ENCODE measurements at places on chromosomes 6 and 20.

DNA sequence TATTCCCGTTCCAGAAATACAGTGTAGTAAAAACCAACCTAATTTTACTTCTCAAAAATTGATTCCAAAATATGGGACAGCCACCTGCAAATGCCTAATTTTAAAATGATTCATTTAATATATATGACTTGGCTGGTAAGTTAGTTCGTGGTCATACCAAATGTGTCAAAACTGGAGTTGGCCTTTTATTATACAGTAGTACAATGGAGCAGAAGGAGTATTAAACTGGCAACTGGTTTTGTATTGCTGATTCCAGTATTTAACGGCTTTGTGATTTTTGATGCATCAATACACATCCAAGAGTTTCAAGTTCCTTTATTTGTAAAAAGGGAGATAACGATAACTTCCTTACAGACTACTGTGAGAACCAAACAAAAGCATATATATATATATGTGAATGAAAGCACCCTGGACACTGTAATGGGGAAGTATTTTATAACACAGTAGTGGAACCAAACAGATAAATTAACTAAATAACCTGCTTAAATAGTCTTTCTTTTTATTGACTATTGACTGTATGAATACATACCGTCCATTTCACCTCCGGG is 24.8 kb downstream of the SAMHD1 start:
- no peak for DNase-seq

GRCh38 chr6:140285471-140285870 is 911.0 kb upstream of the CITED2 start:
- no peak for DNase-seq

DNA sequence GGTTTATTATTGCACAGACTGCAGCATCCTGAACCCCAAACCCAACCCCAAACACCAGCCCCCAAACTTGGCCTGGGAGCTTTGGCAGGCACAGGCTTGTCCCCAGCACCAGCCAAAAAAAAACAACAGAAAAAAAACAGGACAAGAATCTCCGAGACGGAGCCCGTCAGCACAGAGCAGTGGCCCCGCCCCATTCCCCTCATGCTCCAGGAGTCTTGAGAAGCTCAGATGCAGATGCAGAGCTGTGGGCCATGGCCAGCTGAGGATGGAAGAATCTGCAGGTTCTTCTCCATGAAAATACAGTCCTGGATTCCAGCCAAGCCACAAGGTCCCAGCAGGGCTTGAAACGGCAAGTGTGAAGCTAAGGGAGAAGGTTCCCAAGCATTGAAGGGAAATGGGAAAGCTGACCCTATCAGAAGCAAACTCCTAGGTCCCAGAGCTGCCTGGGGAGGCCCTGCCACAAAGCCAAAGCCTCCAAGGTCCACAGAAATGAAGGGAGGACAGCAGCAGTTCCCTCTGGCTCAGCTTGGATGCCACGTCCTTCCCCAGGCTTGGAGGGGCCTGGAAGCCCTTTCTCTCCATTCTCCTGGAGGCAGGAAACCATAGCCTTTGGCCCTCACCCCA is 75.2 kb downstream of the JPH2 start:
- no peak for DNase-seq

GRCh38 chr6:71531006-71531405 is 242.4 kb downstream of the OGFRL1 start:
- DNase-seq: no peak

- DNase-seq: no peak
Measured at GRCh38 chr6:51788121-51788520, 299.3 kb downstream of the PKHD1 start.

DNA sequence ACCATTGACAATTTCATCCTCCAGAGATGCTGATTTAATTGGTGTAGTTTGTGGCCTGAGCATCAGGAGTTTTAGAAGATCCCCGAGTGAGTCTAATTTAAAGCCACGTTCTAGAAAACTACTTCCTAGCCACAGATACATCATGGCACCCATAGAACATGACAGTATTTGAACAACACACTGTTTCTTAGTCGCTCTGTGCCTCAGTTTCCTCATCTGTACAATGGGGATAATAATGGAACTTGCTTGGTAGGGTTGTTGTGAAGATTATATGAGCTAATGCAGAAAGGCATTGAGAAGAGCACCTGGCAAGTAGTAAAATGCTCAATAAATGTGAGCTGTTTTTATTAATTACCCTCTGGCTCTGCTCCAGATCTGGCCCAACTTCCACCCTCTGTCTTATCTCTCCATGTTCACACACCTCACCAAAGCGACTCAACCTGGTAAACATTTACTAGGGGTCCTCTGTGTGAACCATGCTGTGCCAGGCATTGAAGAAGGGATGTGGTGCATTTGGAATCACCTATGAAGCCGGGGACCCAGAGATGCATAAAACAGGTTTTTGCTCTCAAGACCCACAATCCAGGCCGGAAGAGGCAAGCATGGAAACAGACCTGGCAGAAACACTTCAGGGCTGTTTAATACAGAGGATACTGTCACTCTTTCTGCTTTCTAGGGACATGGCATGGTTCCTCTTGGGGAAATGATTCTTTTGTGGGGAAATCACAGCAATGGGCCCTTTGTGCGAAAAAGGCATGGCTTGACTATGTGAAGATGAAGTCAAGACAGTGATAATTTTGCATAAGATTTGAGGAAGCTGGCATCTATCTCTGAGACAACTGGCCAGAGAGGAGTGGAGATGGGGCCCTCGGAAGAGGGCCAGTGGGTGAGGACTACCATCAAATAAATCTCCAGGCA is 16.2 kb upstream of the MRPS18A start:
- DNase-seq: no peak

DNA sequence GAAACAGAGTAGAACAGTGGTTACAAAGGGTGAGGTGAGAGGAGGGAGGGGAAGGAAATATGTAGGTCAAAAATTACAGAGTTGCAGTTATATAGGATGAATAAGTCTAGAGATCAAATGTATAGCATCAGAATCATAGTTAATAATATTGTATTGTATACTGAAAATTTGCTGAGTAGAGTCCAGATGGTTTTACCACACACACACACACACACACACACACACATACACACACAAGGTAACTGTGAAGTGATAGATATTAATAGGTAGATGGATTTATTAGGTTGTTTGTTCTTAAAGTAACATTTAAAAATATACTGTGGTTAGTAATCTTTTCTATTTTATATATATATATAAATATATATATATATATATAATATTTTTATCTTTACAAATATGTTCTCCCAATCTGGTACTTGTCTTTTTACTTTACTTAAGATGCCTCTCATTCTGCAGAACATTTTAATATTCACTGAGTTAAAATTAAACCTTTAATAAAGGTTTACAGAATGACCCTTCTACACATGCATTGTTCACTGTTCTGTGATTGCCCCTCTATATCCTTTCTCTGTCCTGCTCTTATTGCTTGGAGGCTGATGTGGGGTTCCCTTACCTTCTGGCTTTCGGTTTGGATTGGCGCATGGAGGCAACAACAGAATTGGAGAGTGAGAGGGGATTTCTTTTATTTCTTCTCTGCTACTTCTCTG is 408 bp downstream of the PTCHD4 start:
- DNase-seq: no peak

GRCh38 chr6:12815089-12815488 is 98.5 kb downstream of the PHACTR1 start:
- no peak for DNase-seq

DNA sequence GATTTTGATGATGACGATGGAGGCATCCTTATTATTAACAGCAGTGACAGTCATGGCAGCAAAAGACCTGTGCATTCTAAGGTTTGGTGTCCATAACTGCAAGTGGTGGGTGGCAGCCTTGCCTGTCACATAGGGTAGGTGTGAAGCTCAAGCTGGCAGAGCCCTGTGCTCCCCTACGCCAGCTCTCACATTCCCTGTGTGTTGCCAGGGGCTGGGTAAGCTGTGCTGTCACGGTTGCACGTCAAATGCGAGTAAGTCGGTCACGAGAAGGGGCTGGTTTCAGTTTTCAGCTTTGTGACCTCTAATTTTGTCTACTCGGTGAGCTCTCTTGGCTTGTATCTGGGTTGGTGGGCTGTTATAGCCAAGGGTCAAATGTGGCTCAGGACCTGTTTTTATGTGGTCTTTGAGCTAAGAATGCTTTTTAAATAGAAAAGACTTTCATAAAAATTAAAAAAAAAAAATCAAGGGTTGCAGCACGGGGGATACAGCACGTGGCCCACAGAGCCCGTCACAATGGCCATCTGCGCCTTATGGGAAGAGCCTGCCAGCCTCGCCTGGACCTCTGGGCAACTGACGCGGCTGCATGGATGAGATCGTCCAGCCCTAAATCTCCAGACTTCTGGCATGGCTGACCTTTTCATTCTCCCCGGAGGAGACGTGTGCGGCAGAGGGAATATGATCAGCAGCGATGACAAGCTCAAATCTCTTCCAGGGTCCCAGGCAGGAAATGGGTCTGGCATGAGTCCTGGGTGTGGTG is 148.5 kb downstream of the PHACTR3 start:
- DNase-seq: no peak

- no peak for DNase-seq
Measured at GRCh38 chr6:118296129-118296901, 251.8 kb upstream of the PLN start.

Data from CD4-positive, alpha-beta T cell treated with Interleukin-10 for 1 hour (primary cell).